Progenitor cell of endocrine pancreas (in vitro differentiated cells): ENCODE measurements at places on chromosomes 1 and 21. TPM values are rescaled to one million over a fixed set of nuclear protein-coding genes. Genes with fewer than 3 reads are reported as not detected.

The HIVEP3 gene
- total RNA-seq, result 1.1 and 1.6 TPM in 2 replicates

- no peak for DNase-seq
These were observed 133.0 kb downstream of the GPR52 start for GRCh38 chr1:174580801-174581200.

DNA sequence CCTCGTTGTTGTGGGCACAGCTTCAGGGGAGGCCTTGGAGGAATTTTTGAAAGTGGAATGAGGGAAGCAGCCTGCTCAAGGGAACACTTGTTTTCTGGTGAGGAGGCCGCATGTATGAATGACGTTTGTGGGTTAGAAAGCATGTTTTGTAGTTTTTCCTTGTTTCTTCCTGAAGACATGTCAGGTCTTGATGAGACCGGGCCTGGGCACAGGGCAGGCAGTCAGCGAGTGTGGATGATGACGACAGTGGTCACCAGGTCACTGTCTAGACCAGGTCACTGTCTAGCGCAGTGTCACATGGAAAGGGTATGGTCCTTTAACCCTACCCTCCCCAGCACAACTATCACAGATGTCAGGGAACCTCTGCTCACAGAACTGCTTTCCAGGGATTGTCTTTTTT, 7.3 kb downstream of the PSEN2 start:
- no peak for DNase-seq

GRCh38 chr1:71921935-71922559, 360.3 kb downstream of the NEGR1 start:
- no peak for DNase-seq

DNA sequence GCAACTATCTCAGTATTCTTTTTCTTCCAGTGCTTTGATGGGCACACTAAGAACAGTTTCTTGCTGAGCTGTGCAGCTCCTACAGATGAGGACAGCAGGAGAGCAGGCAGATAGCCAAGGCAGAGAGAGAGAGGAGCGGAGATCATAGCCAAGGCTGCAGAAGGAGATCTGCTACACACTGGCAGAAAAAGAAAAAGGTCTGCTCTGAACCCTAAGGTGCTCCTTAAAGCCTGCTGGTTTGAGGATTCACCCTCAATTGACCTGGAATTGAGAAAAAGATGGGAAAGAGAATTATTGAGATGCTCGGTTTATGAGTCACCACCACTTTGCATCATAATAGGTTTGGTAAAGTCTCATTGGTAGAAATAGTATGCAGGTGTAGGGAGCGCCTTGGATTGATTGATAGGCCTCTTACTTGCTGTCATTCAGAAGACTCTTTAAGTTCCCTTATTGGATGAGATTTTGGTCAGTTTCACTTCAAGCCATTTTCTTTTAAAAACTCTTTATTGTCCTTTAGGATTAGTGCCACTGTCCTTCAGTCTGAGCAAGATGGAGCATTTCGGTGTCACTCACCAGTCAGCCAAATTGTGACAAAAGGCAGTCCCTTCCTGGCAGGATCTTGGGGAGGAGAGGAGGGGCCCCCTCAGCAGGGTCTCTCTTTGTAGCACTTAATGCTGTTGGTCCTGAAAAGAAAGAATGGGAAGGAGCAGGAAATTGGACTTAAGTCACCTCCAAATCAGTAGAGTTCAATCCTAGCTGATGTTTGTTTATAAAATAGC, 685.0 kb downstream of the ADGRL2 start:
- no peak for DNase-seq
